Activated naive CD4-positive, alpha-beta T cell (primary cell): ENCODE measurements at places on chromosomes 2 and 18.

GRCh38 chr2:240211598-240212424, 71.4 kb upstream of the OTOS start:
- DNase-seq = no peak

GRCh38 chr2:201872591-201872990, 66.3 kb downstream of the CDK15 start:
- no peak for DNase-seq

- DNase-seq = no peak
Observed at GRCh38 chr2:174007010-174007409, 41.8 kb upstream of the SP3 start.

- no peak for DNase-seq
Observed at GRCh38 chr2:232075859-232076258, 114.3 kb downstream of the DIS3L2 start.

GRCh38 chr2:236981701-236982485, 103.8 kb upstream of the COPS8 start:
- DNase-seq = no peak

DNA sequence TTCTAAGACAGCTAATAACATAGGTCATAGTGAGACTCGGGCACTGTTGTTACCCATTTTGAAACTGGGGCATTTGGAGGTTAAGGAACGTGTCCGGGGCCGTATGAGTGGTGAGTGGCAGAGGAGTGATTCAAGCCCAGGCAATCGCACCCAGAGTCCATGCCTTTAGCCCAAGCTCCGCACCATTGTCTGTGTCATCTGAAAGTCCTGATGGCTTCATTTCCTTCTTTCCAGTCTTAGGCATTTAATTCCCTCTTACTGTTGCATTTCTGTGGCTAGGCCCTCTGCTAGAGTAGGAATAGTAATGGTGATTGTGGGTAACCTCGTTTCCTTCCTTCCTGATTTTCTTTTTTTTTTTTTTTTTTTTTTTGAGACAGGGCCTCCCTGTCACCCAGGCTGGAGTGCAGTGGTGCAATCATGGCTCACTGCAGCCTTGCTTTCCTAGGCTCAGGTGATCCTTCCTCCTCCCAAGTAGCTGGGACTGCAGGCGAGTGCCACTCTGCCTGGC, 49.8 kb upstream of the ASB1 start:
- DNase-seq = no peak

DNA sequence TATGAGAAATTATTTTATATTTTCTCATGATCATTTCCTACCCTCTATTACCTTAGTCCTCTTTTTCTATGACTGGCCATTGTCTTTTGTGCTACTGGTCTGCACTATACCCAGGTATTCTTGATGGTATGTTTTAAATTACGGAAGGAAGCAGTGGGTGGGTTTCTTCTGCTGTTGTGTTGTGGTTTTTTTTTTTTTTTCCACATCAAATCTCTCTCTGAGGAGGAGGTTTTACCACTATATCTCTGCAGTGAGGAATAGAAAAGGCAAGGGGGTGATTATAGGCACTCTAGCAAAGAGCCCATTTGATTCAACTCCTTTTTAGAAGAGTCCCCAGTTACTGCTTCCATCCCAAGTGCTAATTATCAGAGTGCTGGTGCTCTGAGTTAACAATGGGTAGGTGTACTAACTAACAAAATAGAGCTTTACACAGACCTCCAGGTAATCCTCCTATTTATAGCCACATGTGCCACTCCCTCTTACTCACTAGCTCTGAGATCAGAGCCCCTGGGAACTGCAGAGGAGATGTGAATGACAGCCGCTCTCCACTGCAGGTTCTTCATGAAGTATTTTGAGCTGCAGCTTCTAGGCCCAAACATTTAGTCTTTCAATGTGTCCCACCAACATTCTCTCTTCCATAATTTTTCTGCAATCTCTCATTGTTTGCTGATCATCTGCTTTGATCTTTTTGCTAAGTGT, 301.6 kb upstream of the GULP1 start:
- no peak for DNase-seq

GRCh38 chr2:196226707-196227065, 55.3 kb upstream of the STK17B start:
- no peak for DNase-seq

- no peak for DNase-seq
Observed at GRCh38 chr2:66445076-66445924, 10.4 kb downstream of the MEIS1 start.

DNA sequence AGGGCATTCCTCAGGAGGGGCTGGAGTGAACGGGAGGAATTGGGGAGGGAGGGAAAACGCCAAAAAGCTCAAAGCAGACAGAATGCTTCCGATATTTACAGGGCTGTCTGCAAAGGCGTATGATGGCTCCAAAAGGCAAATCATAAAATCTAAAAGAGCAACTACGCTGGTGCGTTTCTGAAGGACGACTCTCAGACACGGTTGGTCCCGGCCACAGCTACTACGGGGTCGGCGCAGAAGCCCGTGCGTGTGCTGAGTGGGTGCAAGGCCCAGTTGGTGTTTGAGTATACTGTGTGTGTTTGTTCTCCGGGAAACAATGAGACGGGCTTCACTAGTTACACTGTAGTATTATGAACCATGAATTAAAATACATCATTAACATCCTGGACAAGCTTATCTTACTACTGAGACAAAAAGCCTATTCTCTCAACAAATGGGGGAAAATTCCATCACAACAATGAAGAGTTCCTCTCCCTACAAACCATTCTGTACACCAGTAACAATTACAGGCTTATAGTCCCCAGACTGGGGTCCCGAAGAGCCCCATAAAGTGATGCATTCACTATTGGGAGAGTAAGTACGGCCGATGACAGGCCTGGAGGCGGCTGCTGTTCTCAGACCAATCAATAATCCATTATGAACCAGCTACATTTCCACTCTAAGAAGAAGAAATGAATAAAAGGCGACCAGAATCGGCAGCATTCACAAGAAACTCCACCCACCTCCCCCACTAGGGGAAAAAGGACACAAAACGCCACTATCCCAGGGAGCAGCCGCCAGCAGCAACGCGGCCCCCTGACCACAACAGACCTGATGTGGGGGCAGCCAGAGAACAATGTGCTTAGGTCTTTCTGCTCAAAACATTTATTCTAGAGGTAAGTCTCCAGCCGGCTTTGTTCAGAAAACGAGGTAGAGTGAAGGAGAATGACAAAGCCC, 43.4 kb downstream of the ZNF516 start:
- DNase-seq = no peak

DNA sequence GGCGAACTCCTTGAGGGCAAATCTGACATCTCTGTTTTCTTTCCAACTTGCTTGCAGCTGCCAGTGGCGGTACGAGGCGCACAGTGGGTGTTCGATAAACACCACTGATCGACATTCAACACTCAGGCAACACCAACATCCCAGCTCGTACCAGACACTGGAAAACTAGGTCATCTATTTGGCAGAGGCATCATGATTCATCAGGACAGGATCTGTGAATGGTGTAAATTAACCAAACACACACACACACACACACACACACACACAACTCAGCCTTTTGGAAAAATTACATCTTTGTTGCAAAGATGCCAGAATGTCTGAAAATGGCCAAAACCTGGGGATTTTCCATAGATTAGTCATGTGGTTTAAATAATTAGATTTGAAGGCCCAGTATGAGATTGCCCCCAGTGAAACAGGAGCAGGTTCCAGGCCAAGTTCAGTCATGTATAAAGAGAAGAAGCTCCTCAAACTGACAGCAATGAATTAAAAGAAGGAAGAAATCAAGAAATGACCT, 150.5 kb upstream of the NCKAP5 start:
- DNase-seq = no peak

DNA sequence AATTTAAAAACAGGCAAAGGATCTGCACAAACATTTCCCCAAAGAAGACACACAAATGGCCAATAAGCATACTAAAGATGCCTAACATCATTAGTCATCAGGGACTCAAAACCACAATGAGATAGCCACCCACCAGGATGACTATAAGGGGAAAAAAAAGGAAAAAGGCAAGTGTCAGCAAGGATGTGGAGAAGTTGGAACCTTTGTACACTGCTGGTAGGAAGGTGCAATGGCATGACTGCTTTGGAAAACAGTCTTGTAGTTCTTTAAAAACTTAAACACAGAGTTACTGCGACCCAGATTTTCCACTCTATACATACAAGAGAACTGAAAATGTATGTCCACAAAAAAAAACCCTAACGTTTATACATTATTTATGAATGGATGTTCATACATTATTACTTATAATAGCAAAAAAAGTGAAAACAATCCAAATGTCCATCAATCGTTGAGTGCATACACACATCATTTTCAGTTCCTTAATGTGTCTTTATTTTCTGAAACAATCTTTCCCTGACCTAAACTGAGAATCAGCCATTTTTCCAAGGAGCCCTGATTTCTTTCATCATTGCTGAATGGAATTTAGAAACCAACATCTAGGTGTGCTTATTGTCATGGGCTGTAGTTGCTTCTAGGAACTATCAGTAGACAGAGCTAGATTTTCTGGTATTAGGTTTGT, 64.7 kb upstream of the TLK1 start:
- DNase-seq = no peak

GRCh38 chr18:5974696-5975095, 79.4 kb upstream of the TMEM200C start:
- DNase-seq = no peak

DNA sequence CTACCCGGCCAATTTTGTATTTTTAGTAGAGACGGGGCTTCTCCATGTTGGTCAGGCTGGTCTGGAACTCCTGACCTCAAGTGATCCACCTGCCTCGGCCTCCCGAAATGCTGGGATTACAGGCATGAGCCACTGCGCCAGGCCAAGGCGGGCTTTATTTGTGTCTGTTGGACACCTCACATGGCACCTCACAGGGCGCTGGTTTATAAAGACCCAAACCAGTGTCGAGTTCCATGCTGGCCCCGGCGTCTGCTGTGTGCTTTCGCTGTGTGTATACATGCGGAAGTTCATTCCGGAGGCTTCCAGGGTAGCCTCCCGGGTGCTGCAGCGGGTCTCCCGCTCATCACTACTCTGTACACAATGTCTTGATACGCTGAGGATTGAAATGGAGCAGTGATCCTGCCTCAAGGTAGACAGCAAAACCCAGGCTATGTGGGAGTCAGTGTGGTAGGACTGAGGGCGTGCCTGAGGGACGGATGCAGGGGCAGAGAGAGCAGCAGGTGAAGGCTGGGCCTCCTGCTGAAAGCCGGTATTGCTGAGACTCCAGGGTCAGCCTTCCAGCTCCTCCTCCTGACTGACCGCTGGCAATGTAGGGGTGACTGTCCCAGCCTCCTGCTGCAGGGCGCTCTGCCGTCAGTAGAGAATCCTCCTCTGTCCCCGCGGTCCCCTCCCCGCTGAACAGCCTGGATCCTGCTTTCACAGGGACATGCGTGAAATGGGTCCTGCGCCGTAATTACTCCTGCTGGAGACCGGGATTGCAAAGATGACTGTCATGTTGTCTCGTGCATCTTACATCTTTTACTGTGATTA, 22.7 kb downstream of the LDLRAD4 start:
- no peak for DNase-seq

GRCh38 chr2:167767830-167768229, 479.6 kb downstream of the STK39 start:
- DNase-seq = no peak

DNA sequence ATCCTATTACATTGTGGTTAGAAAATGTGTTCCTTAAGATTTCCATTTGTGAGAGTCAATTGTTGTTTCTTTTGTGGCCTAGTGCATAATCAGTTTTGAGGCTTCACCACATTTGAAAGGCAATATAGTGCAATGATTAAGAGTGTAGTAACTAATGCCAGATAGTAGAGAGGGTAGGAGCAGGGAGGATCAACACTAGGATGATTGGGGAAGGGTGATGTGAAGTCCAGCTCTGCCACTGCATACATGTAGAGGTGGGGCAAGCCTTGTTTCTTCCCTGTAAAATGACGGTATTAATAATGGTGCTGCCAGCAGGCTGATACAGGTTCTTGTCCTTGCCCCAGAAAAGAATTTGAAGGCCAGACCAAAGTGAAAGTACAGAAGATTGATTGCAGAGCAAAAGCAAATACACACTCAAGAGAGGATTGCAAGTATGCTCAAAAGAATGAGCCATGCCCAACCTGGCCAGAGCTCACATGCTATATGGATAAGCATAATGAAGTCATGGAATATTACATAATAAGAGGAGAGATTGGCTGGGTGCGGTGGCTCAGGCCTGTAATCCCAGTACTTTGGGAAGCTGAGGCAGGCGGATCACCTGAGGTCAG, 8.0 kb downstream of the SP100 start:
- no peak for DNase-seq

- DNase-seq = no peak
Observed at GRCh38 chr2:112045446-112046014, 9.5 kb upstream of the TMEM87B start.

- DNase-seq = no peak
Observed at GRCh38 chr18:58102018-58102417, 58.0 kb downstream of the NEDD4L start.

DNA sequence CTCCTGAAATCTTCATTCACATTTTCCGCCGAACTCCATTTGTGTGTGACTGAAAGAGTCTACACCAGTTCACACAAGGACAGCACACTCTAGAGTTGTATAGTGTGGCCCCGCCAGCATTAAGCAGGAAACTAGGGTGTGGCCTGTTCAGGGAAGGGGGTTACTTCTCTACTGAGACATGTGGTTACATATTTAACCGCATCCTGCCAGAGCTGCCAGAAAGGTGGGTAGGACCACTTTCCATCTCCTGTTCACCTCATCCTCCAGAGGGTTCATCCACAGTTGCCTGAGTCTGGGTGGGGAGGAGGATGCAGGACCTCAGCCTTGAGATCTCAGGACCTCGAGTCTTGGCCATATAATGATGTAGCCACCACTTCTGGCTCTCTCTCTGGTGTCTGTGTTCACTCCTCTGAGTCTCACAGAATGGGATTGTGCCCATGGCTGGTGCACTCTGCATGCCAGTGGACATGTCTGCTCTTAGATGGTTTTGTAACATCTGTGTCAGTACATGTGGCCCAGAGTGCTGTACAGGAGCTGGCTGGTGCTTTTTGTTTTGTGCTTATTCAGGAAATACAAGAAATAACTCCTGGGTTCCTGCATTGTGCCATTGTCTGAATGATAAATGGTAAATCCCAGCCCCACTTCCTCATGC, 7.7 kb upstream of the SP140L start:
- no peak for DNase-seq

DNA sequence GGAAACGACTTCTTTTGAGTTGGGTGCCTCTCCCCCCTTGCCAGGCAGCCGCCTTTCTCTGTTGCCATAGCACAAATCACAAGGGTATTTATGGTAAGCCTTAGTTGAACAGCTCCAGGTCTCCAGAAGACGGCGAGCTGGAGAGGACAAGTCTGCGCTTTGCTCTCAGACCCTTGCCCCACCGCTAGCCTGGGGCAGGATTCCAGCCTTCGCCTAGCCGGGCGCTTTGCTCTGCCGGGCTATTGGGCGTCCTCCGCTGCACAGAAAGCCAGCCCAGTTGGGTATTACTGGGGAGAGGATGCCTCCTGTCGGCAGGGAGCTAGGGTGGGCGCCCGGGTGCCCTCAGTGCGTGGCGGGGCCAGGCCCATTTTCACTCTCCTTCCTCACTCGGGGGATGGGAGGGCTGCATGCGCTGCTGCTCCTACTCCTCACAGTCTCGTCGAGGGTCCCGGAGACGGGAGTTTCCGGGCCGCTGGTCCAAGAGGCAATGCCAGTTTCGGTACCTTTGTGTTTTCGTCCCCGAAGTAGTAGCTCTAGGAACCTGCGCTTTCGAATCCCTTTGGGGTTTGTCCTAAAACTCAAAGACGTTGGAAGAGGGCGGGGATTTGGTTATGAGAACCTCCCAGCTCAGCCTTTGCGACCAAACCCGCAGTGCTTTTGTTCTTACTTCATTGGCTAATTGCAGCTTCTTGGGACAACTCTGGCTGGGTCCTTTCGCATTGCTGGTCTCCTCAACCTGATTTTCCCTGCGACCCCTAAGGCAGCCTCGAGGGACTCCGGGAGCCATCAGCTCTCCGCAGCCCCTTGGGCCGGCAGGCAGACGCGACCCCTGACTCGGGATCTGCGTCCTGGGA, 3.6 kb upstream of the DLX2 start:
- no peak for DNase-seq

GRCh38 chr18:61199171-61199848, 133.9 kb upstream of the CDH20 start:
- DNase-seq = no peak
